ENCODE measurements at places on chromosomes 6 and 20. TPM values are rescaled to one million over a fixed set of nuclear protein-coding genes. Genes with fewer than 3 reads are reported as not detected.

DNA sequence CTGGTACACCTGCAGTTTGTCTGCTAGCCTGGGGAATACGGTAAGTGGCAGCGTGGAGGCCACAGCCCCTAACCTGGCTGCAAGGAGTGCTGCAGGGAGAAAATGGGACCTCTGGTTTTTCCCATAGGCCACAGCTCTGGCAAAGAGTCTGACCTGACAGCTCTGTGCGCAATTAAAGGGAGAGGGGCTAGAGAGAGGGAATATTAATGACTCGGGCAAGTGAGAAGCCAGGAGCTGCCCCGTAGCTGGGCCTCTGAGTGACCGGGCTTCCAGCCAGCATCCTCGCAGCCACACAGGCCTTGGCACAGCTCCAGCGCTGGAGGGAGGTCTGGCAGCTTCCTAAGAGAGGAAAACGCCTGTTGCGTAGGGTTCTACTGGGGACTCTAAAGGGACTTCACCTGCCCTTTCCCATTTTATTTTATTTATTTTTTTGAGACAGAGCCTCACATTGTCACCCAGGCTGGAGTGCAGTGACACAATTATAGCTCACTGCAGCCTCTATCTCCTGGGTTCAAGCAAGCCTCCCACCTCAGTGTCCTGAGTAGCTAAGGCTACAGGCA lies 18.2 kb upstream of the OCSTAMP start:
- no peak for DNase-seq

The SMOC2 gene
- not detected for total RNA-seq

The LY6G6D gene
- not detected for total RNA-seq

DNA sequence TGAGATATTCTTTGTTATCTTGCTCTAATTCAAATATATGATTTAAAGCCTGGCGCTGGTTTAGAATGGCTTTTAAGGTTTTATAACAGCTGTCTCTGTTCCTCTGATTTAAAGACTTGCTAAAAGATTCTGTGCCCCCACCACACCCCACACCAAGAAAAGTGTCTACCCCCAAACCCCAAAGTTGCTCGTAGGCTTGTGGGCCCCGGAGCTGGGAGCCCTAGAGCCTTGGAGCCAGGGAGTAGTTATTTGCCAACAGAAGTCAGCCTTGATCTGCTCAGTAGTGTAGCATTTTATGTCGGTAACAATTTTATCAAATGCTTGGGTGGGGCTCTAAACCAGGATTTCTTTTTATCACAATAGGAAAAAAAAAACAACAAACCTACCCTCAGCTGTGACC lies 105.2 kb upstream of the TRAF3IP2 start:
- no peak for DNase-seq

DNA sequence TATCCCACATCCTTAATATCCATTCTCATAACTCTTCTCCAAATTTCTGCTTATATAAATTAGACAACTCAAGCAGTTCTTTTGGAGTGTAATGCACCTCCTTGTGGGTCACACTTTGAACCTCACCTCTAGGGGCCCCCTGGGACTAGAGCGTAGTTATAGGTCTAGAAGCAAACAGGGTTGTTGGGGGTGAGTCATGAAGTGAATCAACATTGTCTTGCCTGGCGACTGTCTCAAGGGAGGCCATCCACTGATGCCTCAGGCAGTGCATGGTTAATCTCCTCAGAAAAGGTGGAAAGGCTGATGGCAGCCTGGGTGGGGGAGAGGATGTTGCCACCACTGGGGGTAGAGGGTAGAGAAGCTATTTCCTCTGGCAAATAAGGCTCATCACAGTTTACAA lies 129.1 kb downstream of the TNFRSF21 start:
- no peak for DNase-seq

DNA sequence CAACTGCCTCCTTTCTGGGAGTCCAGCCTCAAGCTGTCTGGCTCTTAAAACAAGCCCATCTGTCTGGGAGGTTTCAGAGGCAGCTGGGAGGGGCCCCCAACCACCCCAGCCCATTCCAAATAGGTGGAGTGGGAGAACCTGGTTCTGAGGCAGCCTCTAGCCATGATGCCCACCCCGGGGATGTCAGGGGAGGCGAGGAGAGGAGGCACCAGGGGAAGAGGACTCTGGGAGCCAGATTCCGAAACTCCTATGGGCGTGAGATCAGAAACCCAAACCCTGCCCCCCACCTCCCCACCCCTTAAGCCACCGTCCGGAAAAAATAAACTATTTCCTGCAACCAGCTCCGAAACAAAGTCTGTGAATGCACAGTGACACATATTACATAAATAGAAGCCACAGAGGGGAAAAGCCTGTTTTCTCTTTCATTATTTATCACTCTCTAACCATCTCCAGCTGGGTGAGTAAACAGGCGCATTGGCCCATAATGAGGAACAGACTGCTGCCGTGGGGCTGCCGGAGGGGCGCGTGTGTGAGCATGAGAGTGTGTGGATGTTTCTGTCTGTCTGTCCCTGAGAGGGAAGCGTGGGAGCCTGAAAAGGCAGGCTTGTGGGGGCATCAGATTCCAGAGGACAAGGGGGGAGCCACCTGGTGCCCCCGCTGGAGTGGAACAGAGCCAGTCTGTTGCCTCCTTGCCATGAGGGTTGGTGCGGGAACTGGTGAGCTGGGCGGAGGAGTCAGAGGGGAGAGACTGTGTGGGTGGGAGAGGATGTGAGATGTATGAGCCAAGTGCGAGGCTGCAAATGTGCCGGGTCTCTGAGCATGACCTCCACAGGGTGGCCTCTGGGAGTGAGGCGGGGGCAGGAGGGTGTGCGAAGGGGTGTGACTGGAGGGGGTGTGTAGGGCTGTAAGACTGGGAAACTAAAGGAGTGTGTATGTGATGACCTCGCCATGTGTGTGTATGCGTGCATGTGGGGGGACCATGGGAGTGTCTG lies 14.3 kb upstream of the FOXP4 start:
- peak; percentile 51 for DNase-seq

GRCh38 chr20:6921717-6922386 lies 154.4 kb downstream of the BMP2 start:
- no peak for DNase-seq

The EGFL8 gene
- 22.9 TPM for total RNA-seq

The LHFPL5 gene
- total RNA-seq, result not detected

- DNase-seq, result no peak
Observed at GRCh38 chr6:20620043-20620442, 85.8 kb downstream of the CDKAL1 start.

DNA sequence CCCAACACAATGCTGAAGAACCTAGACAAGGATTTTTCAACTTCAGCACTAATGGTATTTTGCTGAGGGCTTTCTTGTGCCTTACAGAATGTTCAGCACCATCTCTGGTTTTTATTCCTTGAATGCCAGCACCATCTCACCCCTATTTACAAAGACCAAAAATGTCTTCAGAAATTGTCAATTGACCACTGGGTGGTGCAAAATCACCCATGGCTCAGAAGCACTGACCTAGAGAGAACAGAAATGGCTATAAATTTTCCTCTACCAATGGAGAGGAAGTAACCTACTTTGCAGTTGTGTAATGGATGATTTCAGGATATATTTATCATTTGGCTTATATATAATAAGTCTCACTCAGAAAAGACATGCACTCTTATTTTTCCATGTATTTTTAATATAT lies 431.0 kb upstream of the IRAK1BP1 start:
- no peak for DNase-seq

The GPR31 gene
- not detected for total RNA-seq

DNA sequence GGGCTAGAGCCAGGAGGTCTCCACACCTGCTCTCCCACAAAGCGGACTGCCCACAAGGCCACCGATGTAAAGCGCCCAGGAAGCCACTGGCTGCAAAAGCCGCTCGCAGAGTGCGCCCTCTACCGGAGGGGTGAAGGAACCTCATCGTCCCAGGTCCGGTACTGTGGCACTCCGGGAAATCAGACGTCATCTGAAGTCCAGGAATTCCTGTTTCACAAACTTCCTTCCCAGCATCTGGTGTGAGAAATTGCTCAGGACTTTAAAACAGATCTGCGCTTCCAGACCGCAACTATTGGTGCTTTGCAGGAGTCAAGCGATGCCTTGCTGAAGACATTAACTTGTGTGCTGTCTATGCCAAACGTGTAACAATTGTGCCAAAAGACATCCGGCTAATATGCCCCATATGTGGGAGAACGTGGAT lies 115.1 kb upstream of the ARID1B start:
- DNase-seq, result no peak

GRCh38 chr6:21665110-21665391 lies 71.5 kb downstream of the SOX4 start:
- no peak for DNase-seq

- DNase-seq, result no peak
Observed at GRCh38 chr6:156982168-156982567, 205.0 kb downstream of the ARID1B start.

DNA sequence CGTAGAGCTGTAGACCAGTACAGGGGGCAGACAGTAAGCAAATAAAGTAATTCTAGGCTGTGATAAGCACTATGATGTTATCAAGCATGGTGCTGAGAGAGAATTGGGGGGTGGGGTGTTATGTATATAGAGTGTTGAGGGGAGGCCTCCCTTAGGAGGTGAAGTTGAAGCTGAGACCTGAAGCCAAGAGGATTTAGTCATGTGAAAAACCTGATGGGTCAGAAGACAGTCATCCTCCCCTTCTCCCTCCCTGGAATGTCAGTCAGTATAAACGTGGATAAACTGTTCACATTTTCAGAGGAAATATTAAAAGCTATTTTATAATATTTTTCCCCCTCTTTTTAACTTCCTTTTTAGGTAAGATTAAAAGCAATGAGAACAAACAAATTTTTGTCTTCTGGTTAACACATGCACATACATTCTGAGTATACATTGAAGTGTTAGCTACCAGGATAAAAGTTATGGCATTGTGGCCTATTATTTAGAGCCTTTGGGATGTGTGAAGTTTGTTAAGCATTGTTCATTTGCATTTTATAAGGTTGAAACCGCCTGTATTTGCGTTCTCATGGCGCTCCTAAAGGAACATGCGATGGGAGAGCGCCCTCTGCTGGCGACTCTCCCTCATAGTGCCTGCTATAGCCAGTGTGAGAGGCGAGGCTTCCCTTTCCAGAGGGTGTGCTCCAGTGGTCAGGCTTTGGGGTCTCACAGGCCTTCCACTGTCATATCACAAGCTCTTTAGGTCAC lies 35.4 kb upstream of the MAPK13 start:
- DNase-seq, result peak; percentile 80

The MAFB gene
- 10.3 TPM for total RNA-seq

The WFDC11 gene
- not detected for total RNA-seq

The NKX2-4 gene
- not detected for total RNA-seq

DNA sequence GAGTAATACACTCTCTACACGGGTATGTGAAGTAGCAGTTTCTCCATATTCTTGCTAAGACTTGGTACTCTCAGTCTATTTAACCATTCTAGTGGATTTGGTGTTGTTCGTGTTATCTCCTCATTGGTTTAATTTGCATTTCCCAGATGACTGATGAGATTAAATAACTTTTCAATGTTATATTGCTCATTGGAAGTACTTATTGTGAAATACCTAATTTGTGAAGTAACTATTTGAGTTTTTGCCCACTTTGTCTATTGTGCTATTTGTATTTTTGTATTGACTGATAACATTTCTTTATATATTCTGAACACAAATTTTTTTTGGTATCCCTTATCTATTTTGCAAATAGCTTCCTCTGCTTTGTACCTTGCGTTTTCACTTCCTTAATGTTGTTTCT lies 156.0 kb downstream of the C6orf58 start:
- DNase-seq, result no peak

DNA sequence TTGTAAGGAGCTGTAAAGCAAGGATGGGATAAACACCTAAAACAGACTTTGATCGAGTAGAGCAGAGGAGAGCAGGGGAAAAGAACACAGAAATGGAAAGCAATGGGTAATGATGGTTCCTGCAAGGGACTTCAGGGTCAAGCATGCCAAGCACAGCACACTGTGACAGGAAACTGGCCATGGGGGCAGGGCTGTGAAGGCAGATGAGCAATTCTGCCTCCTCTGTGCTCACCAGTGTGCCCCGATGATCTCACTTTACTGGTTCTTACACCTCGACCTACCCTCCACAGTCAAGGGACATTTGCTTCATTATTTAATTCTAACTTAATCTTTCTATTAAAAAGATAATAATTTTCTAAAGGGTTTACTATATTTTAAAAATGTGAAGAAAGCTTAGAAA lies 21.6 kb upstream of the MYB start:
- no peak for DNase-seq

The HAO1 gene
- not detected for total RNA-seq

DNA sequence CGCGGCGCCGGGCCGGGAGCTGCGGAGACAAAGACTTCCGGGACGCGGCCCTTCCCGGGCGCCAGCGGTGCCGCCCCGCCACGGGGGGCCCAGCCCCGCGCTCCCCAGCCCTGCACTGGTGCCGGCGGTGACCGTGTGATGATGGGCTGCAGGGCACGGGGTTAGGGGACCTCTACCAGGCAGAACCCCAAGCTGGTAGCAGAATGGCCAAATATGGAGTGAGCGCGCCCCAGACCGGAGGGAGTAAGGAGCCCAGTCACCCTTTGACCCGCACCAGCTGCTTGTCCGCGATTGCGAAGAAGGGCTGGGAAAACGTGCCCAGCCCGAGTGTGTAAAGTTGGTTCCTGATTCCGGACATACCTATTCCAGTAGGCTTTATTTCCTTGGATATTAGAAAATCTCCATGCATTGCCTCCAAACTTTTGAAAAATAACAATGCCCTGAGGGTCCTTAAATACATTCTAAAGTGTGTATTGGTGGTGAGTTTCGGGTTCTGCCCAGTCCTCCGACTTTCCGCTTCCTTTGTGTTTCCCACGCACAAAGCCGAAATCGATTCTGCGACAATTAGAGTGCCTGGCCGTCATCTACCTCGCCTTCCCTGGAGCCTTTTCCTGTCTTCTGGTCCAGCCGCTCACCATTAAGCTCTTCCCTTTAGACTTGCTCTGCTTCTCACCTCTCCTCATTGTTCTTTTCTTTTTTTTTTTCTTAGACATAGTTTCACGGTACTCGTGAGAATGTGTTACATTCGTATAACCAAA lies 1.1 kb downstream of the ABRACL start:
- peak; percentile 23 for DNase-seq

DNA sequence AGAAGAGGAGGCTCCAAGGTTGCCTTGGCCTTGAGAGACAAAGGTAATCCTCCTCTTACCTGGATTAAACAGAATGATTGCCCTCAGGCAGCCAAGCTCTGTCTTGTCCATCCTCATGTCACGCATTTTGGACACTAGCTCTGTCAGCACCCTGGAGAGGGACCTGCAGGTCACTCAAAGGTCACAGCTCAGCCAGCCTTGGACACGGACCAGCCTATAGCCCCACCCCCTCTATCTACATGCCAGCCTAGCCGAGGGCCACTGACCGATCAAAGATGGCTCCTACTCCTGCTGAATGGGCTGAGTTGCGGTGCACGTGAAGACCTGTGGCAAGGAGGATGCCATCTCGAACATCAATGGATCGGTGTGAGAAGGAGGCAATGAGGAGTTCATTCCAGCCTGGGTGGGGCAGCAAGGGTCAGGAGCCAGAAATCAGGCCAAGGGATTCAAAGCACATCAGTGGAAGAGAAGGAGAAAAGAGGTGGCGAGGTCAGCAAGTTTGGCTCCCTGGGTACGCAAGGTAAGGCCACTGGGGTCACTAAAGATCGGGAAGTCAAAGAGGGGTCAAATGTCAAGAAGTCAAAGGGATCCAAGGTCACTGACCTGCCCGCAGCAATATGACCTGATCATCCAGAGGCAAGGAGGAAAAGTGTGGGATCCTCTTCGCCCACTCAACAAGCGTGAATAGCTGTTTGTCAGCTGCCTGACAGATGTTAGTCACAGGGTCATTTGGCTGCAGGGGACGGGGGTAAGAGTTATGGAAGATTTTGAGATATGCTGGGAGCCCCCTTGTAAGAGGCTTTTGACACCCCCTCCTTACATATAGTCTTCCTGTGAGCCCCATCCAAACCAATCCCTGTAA lies 3.3 kb upstream of the COL11A2 start:
- no peak for DNase-seq

The GSTA2 gene
- total RNA-seq, result not detected

- no peak for DNase-seq
Observed at GRCh38 chr6:131208787-131209186, 73.5 kb downstream of the AKAP7 start.

Data from natural killer cell (primary cell).